ENCODE measurements at places on chromosomes 6 and 20. TPM values are rescaled to one million over a fixed set of nuclear protein-coding genes. Genes with fewer than 3 reads are reported as not detected.

TUBE1 gene
- total RNA-seq, result 45.2 TPM

SLC22A2 gene
- 0.46 TPM for total RNA-seq

HMGCLL1 gene
- 62.5 TPM for total RNA-seq

GTSF1L gene
- total RNA-seq, result not detected

COL9A3 gene
- total RNA-seq, result 7.8 TPM

ALDH5A1 gene
- 43.6 TPM for total RNA-seq

LPA gene
- total RNA-seq, result 7.6 TPM

DNAH8 gene
- under 0.01 TPM for total RNA-seq

RIN2 gene
- 27.9 TPM for total RNA-seq

DEFB114 gene
- not detected for total RNA-seq

GINM1 gene
- total RNA-seq, result 44.8 TPM

YTHDF1 gene
- 24.9 TPM for total RNA-seq

LRRN4 gene
- 0.23 TPM for total RNA-seq

NR2E1 gene
- 11.1 TPM for total RNA-seq

OR2J3 gene
- not detected for total RNA-seq

FOXF2 gene
- total RNA-seq, result 2.3 TPM

KHDC1L gene
- total RNA-seq, result 0.69 TPM

XKR7 gene
- 10.1 TPM for total RNA-seq

ID4 gene
- total RNA-seq, result 309 TPM

PLG gene
- not detected for total RNA-seq

USP49 gene
- 15.5 TPM for total RNA-seq
